HT1080 (cell line): ENCODE measurements at places on chromosomes 3 and 15. TPM values are rescaled to one million over a fixed set of nuclear protein-coding genes. Genes with fewer than 3 reads are reported as not detected.
A peak's percentile ranks its signal among the peaks of the same experiment; 100 is the strongest.

GRCh38 chr3:154776549-154777225 lies 303.4 kb upstream of the MME start:
- DNase-seq = no peak

FEZF2 gene
- not detected in 2 replicates for total RNA-seq

A4GNT gene
- not detected in 2 replicates for total RNA-seq

CACNA2D2 gene
- total RNA-seq = 0.56 TPM in 1 of 2 replicates, not detected in the other

GRCh38 chr15:40855706-40856234 lies 11.9 kb downstream of the SPINT1 start:
- DNase-seq = no peak

DNA sequence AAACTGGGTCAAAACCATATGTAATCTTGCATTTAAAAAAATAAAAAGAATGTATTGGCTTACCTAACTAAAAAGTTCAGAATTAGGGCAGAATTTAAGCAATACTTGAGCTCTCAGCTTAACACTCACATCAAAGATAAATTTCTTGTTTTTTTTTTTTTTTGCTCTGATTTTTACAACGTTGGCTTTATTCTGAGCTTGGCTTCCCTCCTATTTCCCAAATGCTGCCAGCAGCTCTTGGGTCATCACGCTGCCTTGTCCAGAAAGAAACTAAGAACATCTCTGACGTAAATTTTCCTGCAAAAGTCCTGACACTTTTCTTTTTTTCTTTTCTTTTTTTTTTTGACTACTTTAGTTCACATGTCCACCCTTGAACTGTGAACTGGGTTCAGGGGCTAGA lies 150.6 kb upstream of the TGFBR2 start:
- DNase-seq = no peak

DNA sequence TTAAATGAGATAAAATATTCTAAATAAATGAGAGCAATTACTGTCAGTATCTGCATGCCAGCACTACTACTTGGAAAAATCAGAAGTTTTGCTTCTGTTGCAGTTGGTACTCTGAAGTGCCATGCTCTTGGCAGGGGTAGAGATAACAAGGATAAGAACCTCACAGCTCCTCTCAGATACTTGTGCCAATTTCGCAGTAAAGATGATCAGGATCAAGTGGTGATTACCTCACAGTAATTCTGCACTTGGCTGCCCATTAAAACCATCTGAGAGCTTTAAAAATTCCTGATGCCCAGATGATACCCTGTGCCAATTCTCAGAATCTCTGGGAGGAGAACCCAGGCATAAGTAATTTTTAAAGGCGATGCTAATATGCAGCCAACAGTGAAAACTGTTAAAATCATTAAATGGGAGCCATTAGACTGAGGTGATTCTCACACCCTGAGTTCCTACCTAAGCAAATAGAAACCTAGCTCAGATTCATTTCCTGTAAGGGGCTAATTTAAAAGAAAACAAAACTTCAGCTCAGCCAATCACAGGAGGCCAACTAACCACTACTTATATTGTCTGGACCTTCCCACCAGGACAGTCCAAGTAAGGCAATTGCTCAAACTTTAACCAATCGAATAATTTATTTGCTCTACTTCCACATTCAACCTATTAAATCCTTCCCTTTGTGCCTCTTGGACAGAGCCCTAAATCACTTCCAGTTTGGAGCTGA lies 171.2 kb downstream of the KCNMB2 start:
- peak; percentile 48 for DNase-seq

CD200R1 gene
- total RNA-seq = not detected in 2 replicates

DNA sequence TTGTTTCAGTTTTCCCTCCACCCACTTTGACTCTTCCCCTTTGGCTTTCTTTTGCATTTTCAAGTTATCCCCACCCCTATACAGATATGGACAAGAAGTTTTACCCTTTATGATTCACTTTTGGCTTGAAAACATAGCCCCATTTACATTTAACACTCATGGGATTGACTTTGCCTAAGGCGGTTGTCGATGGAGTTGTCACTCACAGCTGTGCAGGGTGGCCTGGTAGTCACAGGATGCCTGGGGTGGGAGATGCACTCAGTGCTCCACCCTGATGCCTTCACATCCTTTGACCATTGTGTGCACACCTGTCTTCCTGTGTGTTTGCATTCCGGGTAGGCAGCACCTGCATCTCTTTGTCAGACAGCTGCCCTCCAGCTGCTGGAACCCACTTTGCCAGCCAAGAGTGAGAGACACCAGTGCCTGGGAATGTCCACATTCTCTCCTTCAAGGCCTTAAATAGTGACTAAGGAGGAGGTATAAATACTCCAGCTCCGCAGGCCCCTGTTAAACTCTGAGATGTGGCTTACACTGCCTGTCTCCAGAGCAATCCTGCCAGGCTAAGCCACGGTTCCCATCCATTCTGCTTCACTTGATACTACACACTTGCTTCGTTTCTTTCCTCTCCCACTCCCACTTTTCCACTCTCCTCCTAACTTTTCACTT lies 191.5 kb upstream of the SLC24A5 start:
- DNase-seq = no peak

SLC12A1 gene
- not detected in 2 replicates for total RNA-seq

DNA sequence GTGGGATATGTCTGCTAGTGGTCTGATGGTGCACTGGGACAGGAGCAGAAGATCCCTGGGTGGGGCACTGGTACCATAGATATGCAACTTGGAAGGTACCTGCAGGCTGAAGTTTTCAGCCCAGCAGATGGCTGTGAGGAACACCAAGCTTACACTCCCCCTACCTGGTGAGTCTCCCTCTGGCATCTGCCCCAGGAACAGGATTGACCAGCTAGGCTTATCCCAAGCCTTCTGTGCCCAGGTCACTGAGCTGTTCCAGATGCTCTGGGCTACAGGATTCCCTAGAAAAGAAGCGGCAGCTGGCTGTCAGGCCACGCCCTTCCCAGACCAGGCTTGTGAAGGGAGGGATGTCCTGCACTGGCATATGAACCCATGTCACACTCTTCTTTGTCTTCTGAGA lies 1130.0 kb downstream of the NAALADL2 start:
- DNase-seq = no peak
